ENCODE measurements at places on chromosomes 11 and 22.

GRCh38 chr11:108654994-108655631 is 9.8 kb upstream of the DDX10 start:
- peak; percentile 71 for DNase-seq

GRCh38 chr22:17492247-17492646 is 71.1 kb upstream of the SLC25A18 start:
- no peak for DNase-seq

DNA sequence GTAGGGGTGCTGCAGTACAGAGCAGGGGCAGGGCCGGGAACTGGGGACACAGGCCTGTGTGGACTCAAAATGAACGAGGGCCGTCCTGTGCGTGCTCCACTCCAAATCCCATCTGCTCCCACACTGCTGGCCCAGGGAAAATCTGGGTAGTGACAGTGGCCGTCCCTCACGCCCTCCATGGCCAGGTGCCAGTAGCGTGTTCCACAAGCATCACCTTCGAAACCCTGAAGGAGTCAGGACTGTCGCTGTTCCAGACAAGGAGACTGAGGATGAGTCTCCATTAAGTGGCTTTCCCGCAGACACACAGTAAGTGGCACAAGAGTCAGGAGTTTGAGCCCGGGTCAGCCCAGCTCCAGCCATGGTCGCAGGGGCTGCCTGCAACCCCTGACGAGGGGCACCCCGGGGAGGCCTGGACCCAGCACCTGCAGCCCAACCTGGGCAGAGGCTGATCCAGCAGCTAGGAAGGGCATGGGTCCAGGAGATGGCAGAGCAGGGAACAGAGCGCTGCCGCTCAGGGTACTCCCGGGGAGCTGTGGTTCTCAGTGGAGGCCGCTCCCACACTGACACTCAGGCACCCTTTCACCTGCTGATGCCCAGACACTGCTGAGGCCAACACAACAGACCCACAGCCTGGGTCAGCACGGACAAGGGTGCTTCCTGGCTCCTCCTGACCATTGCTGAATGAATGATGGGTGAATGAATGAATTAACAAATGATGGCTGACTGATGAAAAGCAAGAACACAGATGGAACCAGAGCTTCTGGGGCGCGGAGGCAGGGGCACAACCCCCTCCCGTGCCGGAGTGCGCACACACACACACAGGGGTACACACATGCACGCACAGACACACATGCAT is 35.3 kb downstream of the IGF2 start:
- no peak for DNase-seq

DNA sequence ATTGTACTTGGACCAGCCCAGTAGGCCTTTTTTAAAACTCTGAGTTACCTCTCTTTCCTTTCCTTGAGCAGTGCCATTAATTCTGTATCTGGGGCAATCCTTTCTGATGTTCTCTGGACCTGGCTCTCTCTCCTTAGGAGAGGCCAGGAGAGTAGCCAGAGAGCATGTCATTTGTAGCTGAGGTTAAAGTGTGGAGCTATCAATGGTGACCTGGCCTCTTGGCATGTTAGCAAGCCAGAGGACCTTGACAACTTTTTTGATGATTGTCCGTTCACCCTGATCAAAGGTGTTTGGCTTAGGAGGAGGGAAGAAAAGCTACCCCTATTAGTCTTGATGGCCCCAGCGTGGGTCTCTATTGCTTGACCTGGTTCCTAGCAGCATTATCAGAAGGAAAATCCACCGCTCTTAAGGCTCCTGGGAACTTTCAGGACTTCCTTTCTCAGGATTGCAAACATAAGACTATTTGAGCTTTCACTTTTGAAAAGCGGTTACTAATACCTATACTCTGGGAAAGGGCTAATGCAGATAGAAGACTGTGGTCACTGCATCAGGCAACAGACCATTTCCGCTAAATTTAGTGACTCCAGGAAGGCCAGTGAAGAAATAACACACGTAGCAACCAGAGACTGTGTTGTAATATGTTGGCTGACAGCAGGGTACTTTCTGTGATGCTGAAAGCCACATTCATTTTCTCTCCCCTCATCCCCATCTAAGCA is 18.2 kb downstream of the LIMK2 start:
- no peak for DNase-seq

DNA sequence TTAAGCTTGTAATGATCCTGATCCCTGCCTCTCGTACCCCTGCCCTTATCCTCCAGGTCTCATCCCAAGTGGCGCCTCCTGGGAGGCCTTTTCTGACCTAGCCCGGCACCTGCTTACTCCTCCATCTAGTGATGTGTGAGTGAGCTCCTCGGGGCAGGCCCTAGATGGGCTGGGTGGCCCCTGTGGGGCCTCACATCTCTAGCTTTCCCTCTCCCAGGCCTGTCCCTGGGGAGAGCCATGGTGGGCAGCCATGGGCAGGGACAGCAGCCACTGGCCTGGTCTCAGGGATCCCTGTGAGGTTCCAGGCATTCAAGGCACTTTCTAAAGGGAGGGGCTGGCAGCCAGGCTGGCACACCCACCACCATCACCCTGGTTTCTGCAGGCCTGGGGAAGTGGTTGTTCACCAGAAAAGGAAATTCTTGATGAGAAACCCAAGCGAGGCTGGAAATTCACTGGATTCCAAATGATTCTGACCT is 27.9 kb downstream of the GNAZ start:
- DNase-seq: no peak

DNA sequence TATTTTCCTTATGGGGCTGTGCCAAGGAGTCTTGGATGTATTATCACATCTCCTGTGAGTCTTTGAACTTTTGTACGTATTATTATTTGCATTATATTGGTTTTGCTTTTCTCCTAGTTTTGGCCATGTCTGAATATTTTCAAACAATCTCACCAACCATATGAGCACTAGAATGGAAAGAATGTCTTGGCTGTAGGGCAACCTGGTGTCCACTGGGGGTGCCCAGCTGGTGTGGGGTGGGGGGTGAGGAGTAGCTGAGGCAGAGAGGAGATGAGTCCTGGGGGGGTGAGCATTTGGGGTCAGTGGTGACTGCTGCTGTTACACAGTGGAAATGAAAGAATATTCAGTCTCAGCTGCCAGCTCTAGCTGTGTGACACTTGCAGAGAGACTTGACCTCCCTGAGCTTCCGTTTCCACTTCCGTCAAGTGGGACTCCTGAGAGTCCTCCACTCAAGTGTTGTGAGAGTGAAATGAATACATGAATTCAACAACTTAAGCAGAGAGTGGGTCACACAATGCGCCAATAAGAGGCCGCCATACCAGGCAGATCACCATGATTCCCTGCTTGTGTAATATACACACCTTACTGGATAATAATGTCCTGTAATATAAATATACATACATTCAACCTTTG is 12.7 kb upstream of the PVALB start:
- DNase-seq: no peak

- no peak for DNase-seq
Observed at GRCh38 chr22:29484642-29485041, 4.6 kb downstream of the NEFH start.

DNA sequence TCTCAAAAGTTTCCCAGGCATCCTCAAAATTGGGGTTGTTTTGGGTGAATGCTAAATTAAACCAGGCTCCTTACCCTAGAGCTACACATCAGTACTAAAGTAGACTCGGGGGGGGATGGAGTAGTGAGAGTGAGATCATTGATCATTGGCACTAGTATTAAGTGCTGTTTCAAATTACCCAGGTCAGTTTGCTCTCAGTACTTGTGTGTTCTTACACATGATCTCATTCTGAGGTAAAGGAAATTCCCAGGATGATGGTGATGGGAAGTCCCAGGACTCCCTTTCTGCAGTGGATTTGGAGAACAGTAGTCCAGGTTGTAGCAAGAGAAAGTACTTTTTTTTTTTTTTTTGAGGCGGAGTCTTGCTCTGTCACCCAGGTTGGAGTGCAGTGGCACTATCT is 12.5 kb downstream of the RBM4 start:
- no peak for DNase-seq

DNA sequence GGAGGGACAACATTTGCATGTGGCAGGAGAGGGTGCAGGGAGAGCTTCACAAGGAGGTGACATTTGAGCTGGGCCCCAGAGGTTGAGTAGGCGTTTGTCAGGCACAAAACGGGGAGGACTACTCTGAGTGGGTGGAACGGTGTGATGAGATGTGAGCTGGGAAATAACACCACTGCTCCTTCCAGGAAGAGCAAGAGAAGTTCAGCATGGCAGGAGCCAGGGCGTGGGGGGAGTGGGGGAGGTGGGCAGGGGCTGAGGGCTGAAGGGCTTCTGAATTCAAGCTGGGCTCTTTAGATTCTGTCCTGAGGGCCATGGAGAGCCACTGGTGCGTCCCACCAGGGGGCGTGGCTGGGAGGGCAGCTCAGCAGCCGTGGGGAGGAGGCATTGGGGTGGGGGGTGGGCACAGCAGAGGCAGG is 54.2 kb downstream of the OTOG start:
- no peak for DNase-seq

GRCh38 chr11:126581871-126582648 is 226.6 kb downstream of the ST3GAL4 start:
- no peak for DNase-seq

- no peak for DNase-seq
Observed at GRCh38 chr22:36565686-36566085, 36.7 kb upstream of the EIF3D start.

DNA sequence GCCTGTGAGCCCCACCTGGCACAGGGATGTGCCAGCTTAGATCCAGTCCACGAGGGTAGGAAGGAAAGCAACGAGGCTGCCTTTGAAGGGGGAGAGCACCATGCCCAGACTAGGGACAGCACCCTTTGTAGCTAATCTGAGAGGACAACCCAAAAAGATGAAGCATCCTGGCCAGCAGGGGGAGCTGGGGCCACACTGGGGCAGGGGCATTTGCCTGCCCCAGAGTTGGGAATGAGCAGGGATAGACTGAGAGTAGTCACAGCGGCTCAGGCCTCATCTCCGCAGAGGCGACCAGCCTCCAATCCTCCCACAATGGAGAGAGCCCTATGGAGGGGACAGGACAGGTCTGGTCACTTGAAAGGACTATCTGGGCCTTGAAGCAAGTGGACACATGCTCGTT is 16.4 kb downstream of the LMO1 start:
- DNase-seq: no peak

DNA sequence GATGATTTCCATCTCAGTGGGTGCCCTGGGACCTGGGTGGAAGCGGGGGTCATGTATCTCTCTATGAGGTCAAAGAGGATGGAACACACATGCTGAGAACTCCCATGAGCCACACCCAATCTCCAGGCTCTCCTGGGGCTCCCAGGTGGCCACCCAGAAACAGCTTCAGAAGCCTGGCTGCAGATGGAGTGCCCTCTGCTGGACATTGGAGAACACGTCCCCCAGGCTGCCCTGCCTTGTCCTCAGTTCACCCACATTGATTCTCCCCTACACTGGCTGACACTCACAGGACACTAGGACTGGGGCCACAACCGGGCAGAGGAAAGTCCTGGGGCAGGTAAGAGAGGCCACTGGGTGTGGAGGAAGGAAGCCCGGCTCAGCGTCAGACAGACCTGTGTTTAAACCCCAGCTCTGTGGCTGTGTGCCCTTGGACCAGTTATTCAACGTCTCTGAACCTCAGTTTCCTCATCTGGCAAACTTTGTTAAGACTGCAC is 4.5 kb upstream of the NOL12 start:
- DNase-seq: peak; percentile 50
